Tibial nerve (tissue), 4 donors: ENCODE measurements at places on chromosomes 12 and 14. TPM values are rescaled to one million over a fixed set of nuclear protein-coding genes. Genes with fewer than 3 reads are reported as not detected.

Gene HCFC2
- 20.2 TPM for total RNA-seq

Gene SLC6A15
- total RNA-seq: 0.59 TPM

DNA sequence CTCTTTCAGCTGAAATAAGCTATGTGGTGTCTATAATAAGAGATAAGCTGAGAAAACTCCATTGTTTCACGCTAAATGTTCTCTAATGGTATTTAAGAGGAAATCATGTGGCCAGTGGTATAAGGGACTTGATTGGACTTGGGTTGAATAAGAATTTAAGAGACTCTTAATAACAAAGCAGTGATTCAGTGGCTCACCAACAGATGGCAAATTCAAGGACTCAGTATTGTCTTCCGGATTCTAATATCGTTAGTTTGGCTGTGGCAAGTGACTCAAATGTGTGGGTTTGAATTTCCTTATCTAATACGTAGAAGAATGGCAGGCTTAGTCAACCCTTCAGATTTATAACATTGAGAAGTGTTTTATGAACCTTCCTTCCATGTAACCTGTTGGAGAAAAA, 49.1 kb upstream of the KCNH3 start:
- H3K4me3 ChIP-seq: no peak overlapping the region
- H3K36me3 ChIP-seq: no peaks in the 10 kb centered on the region
- no peaks in the 10 kb centered on the region for H3K27me3 ChIP-seq
- H3K4me1 ChIP-seq: no peaks in the 10 kb centered on the region
- no peak overlapping the region for H3K27ac ChIP-seq

DNA sequence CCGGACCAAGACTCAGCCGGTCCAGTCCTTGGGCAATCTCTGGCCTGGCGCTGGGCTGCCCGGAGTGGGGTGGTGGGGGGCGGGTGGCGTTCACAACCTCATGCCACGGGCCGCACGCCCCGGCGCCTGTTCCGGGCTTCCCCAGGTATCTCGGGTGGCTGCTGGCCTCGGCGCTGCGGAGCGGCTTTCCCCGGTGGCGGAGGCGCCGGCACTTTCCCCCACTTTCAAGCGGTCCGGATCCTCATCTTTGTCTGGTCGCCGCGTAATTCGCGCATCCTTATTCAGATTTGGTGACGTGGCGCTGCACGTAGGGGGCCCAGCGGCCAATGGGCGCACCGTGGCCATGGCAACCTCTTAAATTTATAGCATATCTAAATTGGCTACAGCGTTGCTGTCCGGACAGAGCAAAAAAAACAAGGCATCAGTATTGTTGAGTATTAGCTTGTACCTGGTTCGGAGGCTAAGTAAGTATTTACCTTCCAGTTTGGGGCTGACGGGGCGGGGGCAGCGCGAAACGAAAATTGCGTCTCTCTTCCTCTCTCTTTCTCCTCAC, at the start of gene LHX5:
Gene LHX5, minus strand, starts transcription at position 253 of the 553 bp plus-strand sequence. CDS start 373 bp downstream, outside the sequence.
- no peaks in the 10 kb centered on the region for H3K36me3 ChIP-seq
- no peak within 1 kb of the TSS for H3K4me3 ChIP-seq
- H3K27ac ChIP-seq: no peak within 1 kb of the TSS
- H3K4me1 ChIP-seq: peaks cover 7% of the 10 kb centered on the region
- no peak for DNase-seq

DNA sequence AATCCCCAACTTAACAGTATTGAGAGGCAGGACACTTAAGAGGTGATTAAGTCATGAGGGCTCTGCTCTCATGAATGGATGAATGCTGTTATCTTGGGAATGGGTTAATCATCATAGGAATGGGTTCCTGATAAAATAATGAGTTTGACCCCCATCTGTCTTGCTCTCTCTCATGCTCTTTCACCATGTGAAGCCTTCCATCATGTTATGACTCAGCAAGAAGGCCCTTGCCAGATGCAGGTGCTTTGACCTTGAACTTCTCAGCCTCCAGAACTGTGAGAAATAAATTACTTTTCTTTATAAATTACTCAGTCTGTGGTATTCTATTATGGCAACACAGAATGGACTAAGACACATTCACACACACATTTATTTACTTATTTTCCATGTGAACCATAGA, 89.0 kb upstream of the PPM1H start:
- H3K36me3 ChIP-seq: no peaks in the 10 kb centered on the region
- no peak for DNase-seq
- no peaks in the 10 kb centered on the region for H3K27me3 ChIP-seq
- H3K27ac ChIP-seq: no peak overlapping the region
